NCI-H2171 treated with DMSO at 0.1 percent for 48 hours (cell line): ENCODE measurements at places on chromosomes 6 and 20.
A peak's percentile ranks its signal among the peaks of the same experiment; 100 is the strongest.

- no peak for DNase-seq
Observed at GRCh38 chr20:61558726-61559125, 306.7 kb downstream of the CDH4 start.

DNA sequence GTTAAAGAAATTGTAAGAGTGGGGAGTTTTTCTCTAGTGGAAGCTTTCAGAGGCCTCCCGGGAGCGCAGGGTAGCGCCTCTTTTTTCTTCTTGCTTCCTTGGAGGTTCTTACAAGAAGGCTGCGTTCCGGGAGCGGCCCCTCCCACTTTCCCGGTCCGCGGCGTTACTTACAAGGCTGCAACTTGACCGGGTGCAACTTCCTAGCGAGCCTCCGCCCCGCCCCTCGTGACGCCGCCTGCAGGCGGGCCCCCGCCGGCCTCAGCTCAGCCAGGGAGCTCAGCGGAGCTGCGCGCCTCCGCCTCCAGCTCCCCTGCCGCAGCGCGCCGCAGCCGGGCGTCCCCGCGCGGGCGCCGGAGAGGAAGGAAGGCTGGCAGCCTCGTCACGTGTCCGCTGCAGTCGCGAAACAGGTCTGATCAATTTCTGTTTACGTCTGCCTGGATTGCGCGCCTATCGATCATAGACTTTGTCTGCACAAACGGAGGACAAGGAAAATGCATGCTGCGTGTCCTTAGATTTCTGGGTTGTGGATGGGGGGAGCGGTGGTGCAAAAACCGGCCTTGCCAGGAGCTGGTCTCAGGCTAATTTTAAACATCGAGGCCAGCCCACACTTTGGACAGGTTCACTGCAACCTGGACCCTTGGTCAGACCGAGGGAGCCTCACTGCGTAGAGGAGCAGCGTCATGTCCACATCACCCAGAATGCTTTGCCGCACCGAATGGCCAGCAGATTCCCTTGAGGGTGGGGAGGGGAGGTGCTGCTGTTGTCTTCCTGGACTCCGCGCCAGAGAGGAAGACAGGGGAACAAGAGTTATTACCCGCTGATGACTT is at the start of the genes FAM217B and PPP1R3D:
Gene FAM217B, plus strand, starts transcription at position 261 of the 827 bp plus-strand sequence. CDS start 3,555 bp downstream, outside the sequence.
Gene PPP1R3D, minus strand, starts transcription at position 177 of the 827 bp plus-strand sequence. CDS start 374 bp downstream, outside the sequence.
- DNase-seq: peak; percentile 90

- DNase-seq: no peak
Observed at GRCh38 chr6:133610971-133611370, 277.9 kb upstream of the TCF21 start.

DNA sequence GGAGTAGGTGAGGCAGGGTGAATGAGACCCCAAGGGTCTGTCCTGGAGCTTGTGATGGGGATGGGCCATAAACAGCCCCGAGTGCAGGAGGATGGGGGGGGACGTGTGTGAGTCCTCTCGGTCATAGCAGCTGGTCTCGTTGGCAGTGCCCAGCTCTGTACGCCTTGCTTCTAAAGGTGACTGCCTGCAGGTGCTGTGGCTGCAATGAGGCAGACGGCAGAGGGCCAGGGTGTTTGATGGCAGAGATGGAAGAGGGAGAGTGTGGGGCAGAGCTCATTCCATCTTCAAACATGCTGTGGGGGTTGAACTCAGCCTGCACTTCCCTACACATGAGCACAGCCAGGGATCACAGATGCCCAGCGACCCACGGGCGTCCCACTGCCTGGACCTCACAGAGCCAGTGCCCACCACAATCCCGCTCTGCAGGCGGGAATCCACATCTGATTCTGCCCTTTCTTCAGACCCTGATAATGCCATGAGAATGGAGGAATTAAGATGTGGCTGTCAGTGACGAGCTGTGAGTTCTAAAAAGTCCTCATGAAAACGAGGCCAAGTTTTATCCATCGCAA is 123.3 kb upstream of the CDH4 start:
- DNase-seq: no peak

- DNase-seq: no peak
Observed at GRCh38 chr20:53769041-53769440, 175.4 kb upstream of the ZNF217 start.

- DNase-seq: peak; percentile 52
Observed at GRCh38 chr20:3238616-3239025, 369 bp downstream of the SLC4A11 start.

- DNase-seq: no peak
Observed at GRCh38 chr20:61391812-61392520, 139.9 kb downstream of the CDH4 start.

DNA sequence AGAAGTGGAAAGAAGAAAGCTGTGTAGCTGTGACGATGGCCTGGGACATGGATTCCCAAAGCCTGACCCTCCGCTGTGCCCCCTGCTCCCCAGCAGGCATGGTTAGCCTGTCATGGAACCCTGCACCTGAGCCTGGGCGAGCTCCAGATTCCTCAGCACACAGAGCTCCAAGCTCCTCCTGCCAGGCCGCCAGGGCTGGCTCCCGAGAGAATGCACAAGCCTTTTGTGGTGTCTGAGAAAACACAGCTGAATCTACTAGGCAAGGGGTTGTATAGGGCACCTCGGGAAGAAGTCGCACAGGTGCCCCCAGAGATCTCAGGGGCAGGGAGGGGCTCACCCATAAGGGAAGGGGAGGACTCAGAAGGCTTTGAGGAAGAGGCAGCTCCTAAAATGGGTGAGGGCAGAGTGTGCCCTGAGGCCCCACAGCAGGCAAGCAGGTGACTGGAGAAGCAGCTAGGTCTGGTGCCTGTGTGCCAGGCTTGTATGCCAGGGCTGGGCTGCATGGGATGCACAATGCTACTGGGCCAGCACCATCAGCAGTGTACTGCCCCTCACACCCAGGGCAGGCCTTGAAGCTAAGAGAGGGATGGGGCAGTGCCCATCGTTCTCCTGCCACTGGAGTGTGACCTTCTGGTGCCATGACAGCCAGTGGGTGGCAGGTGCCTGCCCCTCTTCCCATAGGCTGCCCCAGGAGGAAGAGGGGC is 64.3 kb upstream of the CD93 start:
- DNase-seq: no peak

- no peak for DNase-seq
Observed at GRCh38 chr20:38249536-38250310, 10.8 kb downstream of the KIAA1755 start.

GRCh38 chr6:1915226-1915625 is 305.5 kb downstream of the FOXC1 start:
- no peak for DNase-seq

DNA sequence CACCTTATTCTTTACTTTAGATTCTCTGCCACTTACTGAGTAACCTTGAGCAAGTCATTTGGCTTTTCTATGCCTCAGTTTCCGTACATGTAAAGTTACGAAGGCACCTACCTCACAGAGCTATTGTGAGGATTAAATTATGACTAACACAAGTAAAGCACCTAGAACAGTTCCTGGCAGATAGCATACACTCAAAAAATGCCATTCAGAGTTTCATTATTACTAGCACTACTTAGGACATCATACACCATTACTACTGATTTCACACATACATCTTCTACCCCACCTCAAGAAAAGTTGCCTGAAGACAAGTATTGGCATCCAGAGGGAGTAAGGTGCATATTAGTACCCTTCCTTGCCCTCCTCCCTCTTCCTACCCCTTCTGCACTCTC is 107.8 kb downstream of the OGFRL1 start:
- DNase-seq: no peak

- no peak for DNase-seq
Observed at GRCh38 chr6:235763-236360, 56.4 kb upstream of the DUSP22 start.

GRCh38 chr6:124119596-124119995 is 315.9 kb downstream of the NKAIN2 start:
- peak; percentile 87 for DNase-seq

DNA sequence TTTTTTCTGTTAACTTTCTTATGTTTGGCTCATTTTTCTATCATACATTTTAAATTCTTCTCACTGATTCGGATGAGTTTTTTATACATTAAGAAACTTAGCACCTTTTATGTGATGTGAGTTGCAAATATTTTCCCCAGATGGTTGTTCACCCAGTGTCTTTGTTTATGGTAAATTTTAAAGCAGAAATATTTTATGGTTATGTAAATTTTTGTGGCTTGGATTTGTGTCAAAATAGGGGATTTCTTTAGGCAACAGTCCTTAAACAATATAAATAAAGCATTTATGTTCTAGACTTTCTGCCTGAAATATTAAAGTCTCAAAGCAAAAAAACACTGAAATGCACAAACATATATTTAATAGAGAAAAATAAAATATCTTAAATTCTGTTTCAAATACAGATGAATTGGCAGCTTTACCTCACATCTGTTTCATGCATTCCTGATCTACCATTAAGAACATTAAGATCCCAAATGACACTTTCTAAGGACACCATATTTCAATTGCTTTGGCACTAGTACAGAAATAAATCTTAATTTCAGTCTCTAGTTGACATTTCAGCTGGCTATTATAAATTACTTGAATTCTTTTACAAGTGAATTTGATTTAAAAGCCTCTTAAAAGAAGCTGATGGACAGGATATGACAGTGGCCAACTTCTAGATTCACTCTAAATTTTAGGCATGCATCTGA is 646.6 kb downstream of the HACE1 start:
- DNase-seq: no peak

DNA sequence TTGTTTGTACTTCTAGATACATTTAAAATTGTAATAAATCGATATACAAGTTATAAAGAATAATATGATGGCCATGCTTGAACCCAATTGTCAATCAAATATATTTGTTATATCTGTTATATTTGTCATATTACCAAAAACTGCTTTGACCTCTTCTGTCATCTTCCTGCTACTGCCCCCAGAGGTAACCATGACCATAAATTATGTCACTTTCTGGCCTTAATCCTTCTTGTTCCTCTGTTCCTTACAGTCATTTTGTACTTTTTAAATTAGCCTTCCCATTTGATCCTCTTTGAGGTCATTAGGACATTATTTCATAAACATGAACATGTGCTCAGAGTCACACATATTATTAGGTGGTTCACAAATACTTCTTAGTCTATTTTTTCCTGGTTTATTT is 124.7 kb downstream of the HFE start:
- DNase-seq: no peak

GRCh38 chr20:20499439-20499838 is 131.5 kb downstream of the INSM1 start:
- DNase-seq: no peak
